Fibroblast of skin of abdomen (primary cell): ENCODE measurements at places on chromosomes 2 and 18.

DNA sequence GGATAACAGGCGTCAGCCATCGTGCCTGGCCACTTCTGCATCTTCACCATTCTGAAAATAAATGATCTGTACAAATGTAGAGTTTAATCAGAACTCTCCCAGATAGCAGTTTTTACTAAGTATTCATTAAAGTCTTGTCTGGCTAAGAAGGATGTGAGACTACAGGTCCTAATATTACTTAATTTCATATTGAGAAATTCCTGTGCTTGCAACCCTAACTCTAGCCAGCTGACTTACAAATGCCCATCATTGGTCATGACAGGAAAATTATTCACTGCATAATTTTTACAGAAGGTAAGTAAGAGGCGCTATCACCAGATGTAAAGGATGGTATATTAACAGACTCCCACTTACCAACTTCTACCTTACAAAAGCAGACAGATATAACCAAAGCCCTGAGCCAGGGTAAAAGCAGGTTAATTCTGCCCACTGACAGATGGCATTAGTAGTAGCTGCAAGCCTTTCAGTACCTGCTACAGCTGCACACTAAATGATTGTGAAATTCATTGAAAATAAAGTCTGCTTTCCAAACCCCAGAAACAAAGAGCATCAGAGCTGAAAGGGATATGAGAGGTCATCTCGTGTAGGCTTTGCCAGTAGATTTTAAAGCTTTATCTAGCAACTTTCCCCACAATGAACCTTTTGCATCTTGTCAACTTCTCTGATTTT, 271.3 kb upstream of the STON1 start:
- DNase-seq: no peak

DNA sequence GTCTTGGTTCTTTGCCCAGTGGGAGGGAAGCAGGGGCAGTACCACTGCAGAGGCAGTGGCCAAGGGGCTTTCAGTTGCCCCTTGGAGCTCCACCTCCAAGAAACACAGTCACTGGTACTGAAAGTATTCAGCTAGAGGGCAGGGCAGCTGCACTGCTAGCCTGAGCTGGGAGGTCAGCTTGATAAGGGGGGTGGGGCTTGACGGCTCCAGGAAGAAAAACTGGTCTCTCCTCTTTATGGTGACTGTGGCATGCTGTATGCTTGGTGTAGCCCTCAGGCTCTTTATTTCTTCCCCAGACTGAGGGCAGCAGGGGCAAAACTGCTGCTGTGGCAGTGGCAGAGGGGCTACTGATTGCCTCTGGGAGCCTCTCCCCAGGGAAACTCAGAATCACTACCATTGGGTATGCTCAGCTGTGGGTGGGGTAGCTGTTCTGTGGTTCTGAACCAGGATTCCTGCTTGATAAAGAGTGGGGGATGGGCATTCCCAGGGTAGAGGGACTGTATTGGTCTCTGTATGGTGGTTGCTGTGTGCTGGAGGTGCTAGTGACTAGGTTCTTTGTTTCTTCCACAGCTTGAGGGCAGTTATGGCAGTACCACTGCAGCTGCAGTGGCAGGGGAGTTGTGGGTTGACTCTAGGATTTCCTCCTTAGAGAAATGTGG, 134.6 kb upstream of the SCN7A start:
- DNase-seq: no peak

- no peak for DNase-seq
Measured at GRCh38 chr18:62898359-62898758, 183.0 kb downstream of the PHLPP1 start.

DNA sequence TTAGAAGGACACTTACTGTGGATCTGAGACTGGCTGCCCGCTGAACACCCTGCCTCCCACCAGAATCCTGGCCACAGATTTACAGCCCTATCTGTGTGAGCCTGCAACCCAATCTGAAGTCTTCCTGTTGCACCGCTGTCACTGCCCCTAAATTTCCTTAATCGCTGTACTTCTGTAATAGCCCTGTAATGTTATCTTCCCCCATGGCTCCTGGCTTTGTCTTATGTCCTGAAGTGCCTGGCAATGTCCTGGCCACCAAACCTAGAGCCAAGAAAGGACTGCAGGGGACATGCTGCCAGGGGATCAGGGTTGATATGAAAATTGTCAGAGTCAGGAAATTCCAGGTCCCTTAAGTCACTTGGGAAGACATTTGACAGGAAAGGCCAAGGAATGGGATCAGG, 52.7 kb downstream of the FHOD3 start:
- no peak for DNase-seq

DNA sequence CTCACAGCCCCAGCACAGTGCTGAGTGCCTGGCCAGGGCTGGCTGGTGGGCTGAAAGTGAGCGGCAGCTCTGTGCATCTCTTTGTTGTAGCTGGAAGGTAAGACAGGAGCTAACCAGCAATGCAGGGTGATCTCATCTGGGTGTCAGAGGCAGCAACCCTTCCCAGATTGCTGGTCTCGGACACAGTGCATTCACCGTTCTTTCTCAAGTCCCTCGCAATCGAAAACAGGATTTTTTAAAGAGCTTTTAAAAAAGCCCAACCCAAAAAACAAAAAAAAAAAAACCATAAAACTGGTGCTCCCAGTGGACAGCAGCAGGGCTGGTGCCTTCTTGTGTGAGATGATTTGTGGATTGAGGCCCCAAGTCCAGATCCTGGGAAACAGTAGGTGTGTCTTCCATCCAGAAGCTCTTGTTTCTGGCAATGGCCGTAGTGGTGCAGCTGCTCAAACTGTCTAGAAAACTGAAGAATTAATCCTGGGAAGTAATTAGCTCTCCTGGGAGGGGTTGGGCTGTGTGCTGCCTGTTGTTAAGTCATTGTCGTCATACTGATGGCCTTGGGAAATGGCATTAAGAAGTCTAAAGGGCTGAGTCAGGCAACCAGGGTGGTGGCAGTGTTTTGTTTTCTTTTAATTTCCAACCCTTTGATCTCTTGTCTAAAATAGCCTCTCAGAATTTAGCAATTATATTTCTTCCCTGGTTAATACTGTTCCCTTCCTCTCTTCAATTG, 156.7 kb downstream of the KLHL29 start:
- no peak for DNase-seq

DNA sequence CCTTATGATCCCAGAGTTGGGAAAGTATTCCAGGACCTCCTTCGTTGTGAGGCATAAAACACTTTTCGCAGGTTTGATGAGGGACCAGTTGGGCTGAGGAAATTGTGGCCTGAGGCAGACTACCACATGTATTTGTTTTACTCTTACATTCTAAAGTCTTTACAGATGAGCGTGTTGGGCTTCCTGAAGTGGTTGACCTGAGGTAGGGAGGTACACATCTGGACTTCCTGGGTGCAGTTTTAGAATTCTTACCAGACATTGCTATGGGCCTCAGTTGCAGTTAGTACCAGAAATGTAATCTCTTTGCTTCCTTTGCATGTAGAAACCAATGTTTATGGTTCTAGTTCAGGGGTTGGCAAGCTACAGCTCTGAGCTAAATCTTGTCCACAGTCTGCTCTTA, 48.7 kb downstream of the COA5 start:
- DNase-seq: no peak
